ENCODE measurements at places on chromosomes 5 and 9.
A peak's percentile ranks its signal among the peaks of the same experiment; 100 is the strongest.

GRCh38 chr5:170223906-170224305 is 8.9 kb upstream of the C5orf58 start:
- DNase-seq: no peak

GRCh38 chr5:73957397-73958001 is 331.5 kb downstream of the ARHGEF28 start:
- no peak for DNase-seq

GRCh38 chr5:172636279-172637050 is 4.6 kb upstream of the NEURL1B start:
- DNase-seq: no peak

- DNase-seq: no peak
These were observed 69.8 kb downstream of the MRPL36 start for GRCh38 chr5:1729641-1730486.

GRCh38 chr5:77996943-77997342 is 220.8 kb upstream of the TBCA start:
- no peak for DNase-seq

DNA sequence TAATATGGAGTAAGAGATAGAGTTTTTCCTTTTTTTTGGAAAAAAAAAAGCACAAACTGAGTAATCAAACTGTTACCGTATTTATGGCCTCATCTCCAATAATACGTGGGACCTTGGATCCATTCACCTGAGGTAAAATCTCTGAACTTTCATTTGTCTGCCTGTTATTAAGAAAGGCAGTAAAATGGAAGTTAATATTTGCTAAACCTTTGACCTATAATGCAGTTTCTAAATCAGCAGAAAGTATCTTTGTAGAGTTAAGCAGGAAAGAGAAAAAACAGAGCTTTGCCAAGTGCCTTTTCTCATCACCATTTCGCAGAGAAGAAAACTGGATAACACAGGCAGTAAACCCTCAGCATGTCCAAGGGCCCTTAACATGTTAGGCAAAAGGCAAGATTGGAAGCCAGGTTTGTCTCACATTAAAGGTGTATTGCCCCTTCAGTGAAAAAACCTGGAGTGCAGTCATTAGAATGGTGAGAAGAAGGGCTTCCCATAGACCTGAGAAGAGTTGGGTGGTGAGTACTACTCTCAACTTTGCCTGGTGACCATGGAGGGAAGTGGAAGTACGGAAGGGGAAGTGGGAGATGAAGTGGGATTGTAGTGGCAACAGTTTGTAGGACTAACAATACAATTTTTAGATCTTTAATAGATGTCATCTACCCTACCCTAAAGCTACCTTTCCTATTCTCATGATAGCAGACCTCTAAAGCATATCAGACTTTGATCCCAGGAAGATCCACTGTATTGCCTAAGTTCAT is 65.4 kb upstream of the GRAMD2B start:
- no peak for DNase-seq

GRCh38 chr9:89281106-89281505 is 29.9 kb upstream of the CKS2 start:
- DNase-seq: no peak

DNA sequence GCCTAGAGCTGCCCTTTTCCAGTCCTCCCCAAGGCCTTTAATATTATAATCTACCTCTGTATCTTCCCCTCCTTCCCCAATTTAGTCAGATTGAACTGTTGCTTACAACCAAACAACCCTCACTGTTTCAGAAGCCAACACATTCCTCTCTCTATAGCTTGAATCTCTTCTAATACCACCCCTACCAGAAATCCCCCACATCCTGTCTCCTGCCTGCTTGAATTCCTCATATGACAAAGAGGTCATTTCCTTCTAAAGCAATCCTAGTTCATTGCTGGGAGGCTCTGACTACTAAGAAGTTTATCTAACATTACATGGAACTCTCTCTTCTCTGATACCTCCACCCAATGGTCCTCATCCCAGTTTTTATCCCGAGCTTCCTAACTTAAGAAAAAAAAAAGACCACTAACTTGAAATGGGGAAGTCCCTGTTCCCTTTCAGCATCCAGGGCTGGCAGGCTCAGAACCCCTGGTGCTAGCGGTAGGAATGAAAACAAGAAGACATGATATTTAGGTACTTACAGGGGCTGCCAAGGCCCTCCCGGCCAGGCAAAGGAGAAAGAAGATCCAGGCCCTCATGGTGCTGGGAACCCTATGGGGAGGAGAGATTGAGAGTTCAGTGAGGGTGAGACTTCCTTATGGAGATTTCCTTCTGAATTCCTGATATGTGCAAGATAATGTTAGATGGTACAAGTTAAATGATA is 11.0 kb downstream of the SPARC start:
- DNase-seq: peak; percentile 59

GRCh38 chr9:129930743-129931142 is 95.5 kb downstream of the USP20 start:
- DNase-seq: no peak

DNA sequence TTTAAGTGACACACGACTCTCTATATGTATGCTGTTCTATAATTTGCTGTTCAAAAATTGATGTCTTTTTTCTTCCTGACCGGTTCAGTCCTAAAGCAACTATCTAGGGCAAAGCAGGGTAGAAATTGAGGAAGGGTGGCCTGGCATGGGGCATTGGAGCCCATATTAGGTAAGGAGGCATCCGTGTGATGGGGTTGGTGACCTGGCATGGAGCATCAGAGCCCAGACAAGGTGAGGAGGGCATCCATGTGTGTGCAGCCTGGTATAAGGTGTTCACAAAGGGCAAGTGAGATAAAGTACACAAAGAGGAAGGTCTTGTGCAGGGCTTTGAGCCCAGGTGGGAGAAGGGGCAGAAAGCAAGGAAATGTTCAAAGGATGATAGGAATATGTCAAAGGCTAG is 104.9 kb downstream of the PAM start:
- DNase-seq: no peak

- peak; percentile 81 for DNase-seq
These were observed 106.8 kb downstream of the PDE6A start for GRCh38 chr5:149837680-149838269.

DNA sequence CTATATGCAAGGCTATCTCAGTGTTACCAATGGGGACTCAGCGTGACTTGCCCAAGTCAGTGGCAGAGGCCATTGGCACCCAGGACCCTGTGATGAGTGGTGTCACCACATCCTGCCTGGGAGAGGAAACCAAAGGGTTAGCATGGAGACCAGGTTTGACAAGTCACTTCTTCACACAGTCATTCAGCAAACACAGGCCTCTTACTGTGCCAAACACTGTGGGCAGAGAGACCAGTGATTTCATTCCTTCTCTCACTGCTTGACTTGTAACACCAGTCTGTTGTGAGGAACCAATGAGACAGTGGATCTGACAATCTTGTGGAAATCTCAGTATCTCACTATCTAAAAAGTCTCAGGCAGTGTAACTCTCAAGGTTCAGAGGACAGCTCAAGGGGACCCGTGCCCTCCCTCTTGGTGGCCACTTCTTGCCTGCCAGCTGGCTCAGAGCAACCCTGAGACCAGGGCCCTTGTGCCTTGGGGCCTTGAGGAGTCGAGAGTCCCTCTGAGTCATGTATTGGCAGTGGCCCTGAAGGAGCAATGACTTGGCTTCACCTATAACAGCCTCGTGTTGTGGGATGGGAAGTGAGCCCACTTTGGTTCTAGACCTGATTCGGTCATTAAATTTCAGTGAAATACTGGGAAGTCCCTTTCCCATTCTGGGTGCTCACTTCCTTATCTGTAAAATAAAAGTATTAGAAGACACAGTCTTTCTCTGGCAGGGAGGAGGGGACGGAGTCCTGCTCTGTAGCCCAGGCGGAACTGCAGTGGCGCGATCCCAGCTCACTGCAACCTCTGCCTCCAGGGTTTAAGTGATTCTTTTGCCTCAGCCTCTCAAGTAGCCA is 1.6 kb downstream of the FABP6 start:
- no peak for DNase-seq

- no peak for DNase-seq
These were observed 54.6 kb upstream of the ABL1 start for GRCh38 chr9:130780415-130780814.

- no peak for DNase-seq
These were observed 87.5 kb downstream of the DAB2IP start for GRCh38 chr9:121738968-121739367.

- DNase-seq: peak; percentile 31
These were observed 116.8 kb upstream of the COX7C start for GRCh38 chr5:86500947-86501346.

- peak; percentile 96 for DNase-seq
These were observed 1.7 kb upstream of the EFNA5 start for GRCh38 chr5:107672211-107673038.

GRCh38 chr5:135011355-135012032 is 22.5 kb downstream of the PITX1 start:
- no peak for DNase-seq

DNA sequence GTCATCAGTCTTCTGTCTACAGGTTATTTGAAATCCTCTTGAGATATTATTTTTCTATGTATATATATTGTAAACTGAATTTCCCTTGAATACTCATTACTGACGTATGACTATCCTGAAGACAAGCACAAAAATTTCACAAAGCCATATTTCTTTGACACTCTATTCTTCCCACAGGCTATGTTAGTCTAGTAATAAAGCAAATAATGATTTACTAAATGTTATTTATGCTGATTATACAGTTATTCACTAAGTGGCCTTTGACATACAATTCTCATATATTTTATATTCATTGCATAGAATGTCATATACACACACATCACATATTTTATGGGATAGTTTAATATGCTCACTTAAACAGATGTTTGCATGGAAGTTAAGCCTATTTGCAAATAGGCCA is 793.0 kb upstream of the GRAMD2B start:
- no peak for DNase-seq

DNA sequence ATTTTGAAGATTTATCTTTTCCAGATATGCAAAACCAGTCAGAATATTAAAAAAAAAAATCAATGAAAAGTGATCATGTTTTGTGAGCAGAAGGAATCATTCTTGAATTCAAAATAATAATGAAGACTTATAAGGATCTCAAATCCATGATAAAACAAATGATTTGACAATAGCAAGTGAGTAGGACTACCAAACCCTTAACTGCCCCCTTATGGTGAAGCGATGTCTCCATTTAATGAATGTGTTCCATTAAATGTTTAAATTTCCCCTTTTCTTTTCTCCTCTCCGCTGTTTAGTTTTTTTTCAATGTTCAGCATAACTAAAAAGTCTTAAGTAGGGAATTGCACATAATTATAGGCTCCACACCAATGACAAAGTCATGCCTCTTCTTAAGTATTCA is 12.2 kb upstream of the MARCHF3 start:
- DNase-seq: peak; percentile 41

DNA sequence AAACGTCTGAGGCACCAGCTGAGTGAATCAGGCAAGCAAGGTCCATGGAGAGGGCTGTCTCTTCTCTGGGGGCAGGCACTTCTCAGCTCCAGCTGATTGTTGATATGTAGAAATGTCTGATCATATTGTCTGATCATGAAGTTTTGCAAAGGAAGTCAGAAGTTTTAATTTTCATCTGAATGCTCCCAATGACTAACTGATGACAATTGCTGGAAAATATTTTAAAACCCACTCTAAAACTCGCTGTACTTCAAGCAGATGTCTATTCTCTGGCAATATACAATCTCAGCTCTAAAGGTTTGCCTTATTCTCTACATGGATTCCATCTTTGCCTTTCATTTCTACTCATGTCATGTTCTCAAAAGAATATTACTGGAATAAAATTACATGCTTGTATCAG is 12.7 kb downstream of the PLK2 start:
- DNase-seq: no peak

- DNase-seq: no peak
These were observed 8.1 kb downstream of the CDKN2A start for GRCh38 chr9:21985964-21986667.

DNA sequence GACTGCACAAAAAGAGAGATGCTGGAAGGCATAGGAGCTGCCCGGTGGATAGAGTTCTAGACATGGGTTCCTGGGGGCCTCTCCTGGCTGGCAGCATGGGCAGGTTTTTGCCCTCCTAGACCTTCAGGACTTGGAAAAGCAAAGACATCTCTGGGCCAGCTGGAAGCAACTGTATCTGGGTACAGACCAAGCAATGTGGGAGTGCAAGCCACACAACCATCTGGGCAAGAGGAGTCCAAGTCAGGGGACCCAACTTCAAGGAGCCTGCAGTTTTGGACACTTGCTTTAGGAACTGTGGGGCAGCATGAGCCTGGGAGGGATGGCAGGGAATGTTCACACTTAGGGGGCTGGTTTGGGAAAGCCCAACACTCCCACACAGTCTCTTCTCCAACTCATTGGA is 323.3 kb downstream of the GADD45G start:
- no peak for DNase-seq

DNA sequence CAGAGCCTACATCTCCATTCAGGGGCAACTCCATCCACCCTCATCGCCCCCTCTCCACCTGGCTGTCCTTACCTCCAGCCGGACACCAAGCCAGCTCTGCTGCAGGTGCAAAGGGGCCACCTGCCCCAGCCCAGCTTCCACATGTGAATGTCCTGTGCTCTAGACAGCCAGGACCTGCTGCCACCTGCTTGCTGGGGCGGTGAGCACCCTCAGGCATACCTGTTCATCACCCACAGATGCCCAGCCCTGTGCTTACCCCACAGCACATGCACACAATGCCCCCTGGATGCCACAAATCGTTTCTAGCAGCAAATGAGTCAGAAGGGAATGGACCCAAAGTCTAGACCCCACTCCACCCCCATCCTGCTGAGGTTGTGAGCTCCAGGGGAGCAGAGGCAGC is 13.3 kb upstream of the NKD2 start:
- no peak for DNase-seq

- DNase-seq: no peak
These were observed 398 bp upstream of the BASP1 start for GRCh38 chr5:17216974-17217492.

GRCh38 chr5:126274076-126274762 is 149.0 kb upstream of the GRAMD2B start:
- no peak for DNase-seq

DNA sequence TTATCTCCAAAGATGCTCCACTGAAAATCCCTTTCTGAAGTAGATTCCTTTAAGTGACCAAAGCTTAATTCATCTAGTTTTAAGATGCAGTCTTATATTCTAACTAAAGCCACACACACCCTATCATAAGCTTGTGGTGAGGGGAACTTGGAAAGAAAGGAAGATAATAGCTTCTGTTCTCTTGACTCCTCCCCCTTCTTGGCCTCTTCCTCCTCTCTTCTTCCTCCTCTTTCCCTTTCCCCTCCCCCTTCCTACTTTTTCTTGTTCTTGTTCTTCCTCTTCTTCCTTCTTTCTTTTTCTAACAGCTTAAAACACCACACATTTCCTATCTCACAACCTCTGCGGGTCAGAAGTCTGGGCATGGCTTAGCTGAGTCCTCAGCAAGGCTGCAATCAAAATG is 23.5 kb downstream of the IL7R start:
- no peak for DNase-seq

Measured in SK-MEL-5 (cell line).